ENCODE measurements at places on chromosomes 2 and 18.

DNA sequence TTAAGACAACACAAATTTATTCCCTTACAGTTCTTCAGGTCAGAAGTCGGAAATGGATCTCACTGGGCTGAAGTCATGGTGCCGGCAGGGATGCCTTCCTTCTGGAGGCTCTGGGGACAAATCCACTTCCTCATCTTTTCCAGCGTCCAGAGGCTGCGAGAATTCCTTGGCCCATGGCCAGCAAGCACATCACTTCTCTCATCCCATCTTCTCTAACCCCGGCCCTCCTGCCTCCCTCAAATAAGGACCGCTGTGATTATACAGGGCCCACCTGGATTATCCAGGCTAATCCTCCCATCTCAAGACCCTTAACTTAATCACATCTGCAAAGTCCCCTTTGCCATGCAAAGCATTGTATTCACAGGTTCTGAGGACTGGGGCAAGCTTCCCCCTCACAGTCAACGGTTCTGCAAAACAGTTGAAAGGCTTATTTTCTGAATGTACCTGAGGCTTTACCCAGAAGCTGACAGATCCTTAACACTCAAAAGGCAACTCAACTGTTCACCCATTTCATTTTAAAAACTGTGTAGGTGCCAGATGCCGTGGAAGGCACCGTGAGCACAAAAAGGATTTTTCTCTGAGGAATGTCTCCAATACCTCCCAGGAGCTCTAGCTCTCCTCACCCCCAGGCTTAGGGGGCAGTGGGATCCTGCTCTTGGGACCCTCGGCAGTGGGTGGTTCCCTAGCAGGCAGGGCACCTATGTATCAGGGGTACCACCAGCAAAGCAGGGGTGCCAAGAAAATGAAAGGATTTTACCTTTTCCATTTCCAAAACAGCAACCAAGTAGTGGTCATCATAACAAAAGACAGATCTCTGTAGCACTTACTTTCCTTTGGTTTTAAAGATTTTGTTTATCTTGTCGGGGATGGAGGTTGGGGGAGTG is 84.0 kb downstream of the KCTD1 start:
- DNase-seq, result no peak

- DNase-seq, result no peak
These were observed at the start of gene EPB41L3 for GRCh38 chr18:5543773-5544389. EPB41L3 (minus strand) TSS chr18:5543997; CDS start chr18:5489183, 54,814 bp downstream.

DNA sequence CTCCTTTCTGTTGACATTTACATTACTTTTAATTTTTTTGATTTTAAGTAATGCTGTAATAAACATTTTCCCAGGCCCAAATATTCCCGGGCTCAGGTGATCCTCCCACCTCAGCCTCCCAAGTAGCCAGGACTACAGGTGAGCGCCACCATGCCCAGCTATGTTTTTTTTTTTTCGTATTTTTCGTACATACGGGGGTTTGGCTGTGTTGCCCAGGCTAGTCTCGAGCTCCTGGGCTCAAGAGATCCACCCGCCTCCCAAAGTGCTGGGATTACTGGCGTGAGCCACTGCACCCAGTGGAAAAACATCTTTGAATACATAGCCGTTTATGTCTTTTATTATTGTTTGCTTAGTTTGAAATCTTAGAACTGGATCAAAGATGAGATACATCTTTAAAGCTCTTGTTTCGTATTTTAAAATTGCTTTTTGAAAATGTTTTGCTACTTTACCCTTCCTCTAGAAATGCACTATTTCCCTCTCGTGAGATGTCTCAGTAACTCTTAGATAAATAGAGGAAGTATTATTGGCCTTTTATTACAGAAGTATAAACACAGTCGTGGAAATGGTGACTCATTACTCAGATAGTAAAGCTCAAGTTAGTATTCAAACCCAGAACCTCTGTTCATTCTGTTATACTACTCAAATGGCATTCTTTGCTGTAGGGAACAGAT is 2.4 kb downstream of the SMCHD1 start:
- no peak for DNase-seq

- DNase-seq, result no peak
These were observed 433.1 kb downstream of the NCKAP5 start for GRCh38 chr2:133135035-133135654.

DNA sequence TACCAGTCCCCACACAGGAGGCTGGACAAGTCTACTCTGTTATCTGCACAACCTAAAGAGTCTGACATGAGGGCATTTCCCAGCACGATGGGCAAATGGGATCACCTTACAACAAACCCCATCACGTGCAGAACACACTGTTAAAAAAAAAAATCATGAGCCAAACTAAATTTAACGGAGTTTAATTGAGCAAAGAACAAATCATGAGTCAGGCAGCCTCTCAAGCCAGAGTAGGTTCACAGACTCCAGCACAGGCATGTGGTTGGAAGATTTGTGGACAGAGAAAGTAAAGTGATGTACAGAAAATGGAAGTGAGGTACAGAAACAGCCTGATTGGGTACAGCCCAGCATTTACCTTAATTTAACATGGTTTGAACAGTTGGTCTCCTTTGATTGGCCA is 59.9 kb downstream of the KYNU start:
- no peak for DNase-seq

GRCh38 chr18:79062806-79063205 is 6.4 kb upstream of the ATP9B start:
- DNase-seq, result no peak

GRCh38 chr2:109399066-109399465 is 214.7 kb downstream of the SEPTIN10 start:
- DNase-seq, result no peak

DNA sequence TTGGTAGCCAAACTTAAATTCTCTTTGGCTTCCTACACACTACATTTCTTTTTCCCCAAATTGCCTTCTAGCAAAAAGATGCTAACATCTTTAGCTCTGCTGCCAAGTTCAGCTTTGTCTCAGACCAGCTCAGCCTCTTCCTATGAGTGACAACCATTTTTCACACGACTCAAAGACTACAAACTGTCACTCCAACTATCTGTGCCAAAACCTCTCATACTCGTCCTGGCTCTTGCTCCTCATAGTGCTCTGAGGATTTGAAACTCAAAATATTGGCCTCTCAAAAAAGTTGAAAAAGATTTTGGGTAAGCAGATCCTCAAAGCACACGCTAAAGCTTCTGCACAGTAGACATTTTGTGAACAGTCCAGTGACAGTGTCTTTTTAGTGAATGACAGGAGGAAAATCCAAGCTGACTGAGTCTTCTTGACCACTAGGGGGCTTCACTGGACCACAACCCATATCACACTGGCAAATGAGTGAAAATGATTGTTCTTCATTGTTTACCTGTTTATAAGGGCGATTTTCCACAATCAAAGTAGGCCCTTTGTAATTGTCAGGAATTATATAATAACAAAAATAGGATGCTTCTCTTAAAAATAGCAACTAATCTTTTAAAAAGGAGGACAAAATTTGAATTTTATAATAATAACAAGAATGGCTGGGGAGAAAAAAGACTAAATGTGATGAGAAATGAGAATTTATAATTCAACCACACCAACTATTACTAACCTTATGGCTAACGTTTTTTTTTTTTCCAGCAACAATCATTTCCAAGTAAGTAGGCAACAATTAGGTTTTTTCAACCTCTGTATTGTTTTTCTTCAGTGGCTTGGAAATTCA is 85.5 kb upstream of the PGAP1 start:
- DNase-seq, result peak; percentile 11

DNA sequence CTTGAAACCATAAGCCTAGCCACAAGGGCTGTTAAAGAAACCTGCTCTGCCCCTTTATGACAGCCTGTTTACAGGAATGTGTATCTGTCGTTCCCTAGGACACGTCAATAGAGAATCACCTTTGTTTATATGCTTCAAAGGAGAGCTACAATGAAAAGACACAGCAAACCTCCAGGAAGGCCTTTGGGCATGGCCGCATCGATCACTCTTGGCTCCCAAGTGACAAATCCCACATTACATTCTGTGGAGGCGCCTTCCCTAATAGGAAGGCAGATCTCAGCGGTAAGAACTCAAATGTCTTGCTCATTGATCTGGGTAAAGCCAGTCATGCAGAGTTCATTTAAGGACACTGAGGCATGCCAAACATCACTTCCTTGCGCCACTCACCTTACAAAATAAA is 26.5 kb downstream of the KIAA2012 start:
- DNase-seq, result no peak

DNA sequence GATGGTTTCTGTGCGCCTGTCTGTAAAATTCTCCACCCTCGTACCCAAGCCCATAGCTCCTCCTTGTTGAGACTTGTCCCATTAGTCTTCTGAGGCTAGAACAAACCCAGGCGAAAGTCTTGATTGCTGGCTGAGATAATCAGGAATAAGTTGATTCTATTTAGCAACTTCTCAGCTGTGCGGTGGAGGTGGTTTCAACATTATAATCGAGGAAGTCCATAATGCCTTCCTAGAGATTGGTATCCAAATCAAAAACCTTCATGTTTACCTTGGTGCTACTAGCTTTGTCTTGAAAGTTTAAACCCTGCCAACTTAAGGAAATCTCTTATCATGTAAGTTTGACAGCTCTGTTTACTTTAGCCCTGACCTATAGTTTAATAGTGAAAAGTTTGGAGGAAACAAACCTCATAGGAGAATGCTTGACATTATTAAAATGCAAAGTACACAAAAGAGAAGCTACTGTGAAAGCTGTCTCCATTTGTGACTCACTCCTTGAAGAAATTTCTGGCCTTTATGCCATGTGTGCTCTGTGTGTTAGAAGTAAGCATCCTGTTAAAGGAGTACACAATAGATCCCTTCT is 36.6 kb upstream of the DSC1 start:
- DNase-seq, result no peak

- DNase-seq, result no peak
These were observed 4.1 kb downstream of the BCL11A start for GRCh38 chr2:60549238-60549927.

DNA sequence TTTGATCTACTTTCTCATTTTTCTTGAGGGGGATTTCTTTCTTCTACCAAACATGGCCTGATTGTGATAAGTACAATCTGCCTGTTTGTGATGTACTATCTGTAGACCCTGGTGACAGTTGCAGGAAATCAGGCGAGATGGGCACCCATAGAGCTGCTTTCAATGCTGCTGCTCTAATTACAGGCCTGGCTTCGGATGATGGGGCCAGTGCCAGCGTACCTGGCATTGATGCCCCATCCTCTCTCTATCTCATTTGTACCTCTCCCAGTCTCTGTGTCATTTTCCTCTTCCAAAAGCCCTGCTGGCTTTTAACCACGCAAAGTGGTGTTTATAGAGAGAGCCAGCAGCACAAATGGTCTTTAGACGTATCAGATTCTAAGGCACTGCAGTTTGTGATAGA is 69.9 kb downstream of the KCTD18 start:
- no peak for DNase-seq

- DNase-seq, result no peak
These were observed 12.6 kb upstream of the ID2 start for GRCh38 chr2:8669157-8669817.

DNA sequence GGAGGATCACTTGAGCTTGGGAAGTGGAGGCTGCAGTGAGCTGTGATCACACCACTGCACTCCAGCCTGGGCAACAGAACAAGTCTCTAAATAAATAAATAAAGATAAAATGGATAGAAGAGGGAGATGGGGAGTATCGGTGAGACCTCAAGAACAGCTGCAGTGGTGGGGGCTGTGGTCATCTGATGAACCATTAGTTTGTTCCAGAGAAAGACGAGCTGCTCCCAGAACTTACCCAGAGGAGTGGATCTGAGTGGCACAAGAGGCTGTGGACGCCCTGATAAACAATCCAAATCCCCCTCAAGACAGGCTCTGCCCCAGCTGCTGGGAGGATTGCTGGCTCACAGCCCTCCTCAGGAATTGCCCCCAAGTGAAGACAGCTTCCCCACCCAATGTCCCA is 26.7 kb downstream of the TMEM127 start:
- DNase-seq, result no peak

DNA sequence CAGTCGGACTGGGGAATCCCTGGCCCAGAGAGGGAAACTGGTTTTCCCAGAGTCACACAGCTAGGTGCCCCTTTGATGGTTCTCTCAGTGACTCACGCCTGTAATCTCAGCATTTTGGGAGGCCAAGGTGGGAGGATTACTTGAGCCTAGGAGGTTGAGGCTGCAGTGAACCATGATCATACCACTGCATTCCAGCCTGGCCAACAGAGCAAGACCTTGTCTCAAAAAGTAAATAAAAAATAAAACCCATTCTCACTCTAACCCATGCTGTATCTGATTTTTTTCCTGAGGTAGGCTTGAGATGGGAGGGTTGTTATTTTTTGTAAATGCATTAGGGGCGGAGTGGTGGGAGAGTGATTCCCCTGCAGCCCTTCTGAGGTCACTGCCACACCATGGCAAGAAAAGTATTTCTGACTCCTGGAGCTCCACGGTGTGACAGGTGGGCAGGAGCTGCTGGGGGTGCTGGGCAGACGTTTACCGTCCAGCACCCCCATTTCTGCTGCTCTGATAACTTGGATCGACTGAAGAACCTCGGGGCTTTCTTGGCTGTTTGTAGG is 60.3 kb downstream of the HPCAL1 start:
- no peak for DNase-seq

GRCh38 chr2:160269803-160270570 is 69.9 kb upstream of the ITGB6 start:
- peak; percentile 67 for DNase-seq

DNA sequence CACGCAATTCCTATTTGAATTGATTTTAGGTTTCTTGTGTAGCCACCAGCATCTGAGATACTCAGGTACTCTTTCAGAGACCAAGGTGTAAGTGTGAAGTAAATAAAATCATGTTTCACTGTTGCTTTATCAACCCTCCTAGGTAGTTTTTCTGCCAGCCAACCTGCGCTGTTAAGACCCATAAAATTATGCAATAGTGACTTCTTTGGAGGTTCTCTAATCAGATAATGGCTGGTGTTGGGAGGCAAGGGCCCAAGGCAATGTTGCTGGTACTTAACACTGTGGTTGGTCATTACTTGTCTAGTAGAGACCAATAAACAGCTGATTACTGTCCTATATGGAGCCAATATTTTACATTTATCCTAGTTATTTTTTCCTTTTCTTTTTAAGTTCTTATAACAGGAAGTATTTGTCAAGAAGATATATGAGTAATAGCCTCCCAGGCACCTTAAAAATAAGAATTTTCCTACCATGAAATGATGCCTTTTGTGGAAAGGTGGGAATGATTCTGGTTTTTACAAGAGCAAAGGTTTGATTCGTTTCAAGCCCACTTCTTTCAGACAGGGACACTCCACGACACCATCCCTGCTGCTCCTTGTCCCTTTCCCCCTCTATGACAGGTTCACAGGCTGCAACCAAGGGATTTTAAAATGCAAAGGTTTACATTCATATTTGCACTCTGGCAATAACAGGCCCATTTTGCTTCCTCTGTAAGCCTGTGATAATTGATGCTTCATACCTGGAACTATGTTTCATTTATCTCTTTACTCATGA is 259.3 kb downstream of the MEIS1 start:
- DNase-seq, result no peak

GRCh38 chr2:175393851-175394250 is 212.3 kb upstream of the ATP5MC3 start:
- DNase-seq, result no peak

DNA sequence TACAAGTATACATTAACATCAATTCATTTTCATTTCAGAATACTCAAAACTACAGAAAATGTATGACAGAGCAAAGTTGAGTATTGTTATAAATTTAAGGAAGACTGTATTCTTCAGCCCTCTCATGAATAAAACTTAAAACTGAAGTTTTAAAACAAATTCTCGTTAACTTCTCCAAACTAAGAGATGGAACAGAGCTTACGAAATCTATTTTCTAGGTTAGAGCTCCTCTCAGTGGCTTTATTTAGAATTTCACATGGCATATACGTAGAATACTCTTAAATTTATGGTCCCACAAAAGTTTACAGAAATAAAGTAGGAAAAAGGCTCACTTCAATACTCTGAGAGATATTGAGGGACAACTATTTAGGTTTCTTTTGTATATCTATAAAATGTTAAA is 612.1 kb downstream of the KCNJ3 start:
- no peak for DNase-seq

GRCh38 chr2:23351388-23352141 is 33.4 kb upstream of the KLHL29 start:
- DNase-seq, result peak; percentile 37

Measured in activated CD4-positive, alpha-beta T cell treated with anti-CD3 and anti-CD28 coated beads for 4 hours (primary cell).